ENCODE measurements at places on chromosomes 12 and 14. TPM values are rescaled to one million over a fixed set of nuclear protein-coding genes. Genes with fewer than 3 reads are reported as not detected.

GRCh38 chr12:130079279-130079678, 83.0 kb upstream of the FZD10 start:
- DNase-seq = no peak

Gene MYF6
- total RNA-seq = 29.3 TPM

DNA sequence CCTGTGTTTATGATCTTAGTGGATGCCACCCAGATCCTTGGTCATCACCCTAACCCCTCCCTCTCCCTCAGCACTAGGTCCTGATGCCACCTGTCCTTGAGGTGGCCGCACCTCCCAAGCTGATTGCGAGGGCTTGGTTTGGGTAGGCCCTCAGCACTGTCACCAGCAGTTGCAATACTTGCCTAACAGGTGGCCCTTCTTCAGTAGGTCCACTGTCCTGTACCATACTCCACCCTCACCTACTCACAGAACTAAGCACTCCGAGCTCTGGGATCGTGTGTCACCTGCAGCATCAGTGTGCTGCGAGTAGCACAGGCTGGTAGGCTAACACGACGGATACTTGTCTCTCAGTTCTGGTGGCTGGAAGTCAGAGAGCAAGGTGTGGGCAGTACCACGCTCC, 14.0 kb upstream of the SERPINA12 start:
- no peak for DNase-seq

GRCh38 chr14:103528146-103528586, 830 bp upstream of the TRMT61A start:
- DNase-seq = no peak
